ENCODE measurements at places on chromosomes 3 and 15.
A peak's percentile ranks its signal among the peaks of the same experiment; 100 is the strongest.

DNA sequence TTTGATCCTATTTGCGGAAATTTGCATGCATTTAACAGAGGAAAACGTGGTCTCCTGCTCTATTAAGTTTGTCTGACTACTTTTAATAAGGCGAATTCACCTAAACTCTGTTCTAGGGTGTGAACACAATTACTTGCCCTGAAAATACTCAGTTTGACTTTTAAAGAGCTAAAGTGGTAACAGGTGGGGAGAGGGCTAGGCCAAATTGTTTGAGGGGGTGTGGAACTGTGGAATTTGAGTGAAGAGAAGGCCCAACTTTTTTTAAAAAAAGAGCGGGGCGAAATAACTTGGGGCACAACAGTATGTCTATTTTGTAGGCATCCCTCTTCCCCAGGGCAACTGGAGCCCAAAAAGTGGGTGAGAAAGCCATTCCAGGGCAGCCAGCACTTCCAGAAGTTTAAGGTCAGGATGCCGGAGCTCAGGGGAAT lies 580 bp upstream of the FXR1 start:
- no peak for DNase-seq

GRCh38 chr3:133783762-133784161 lies 21.9 kb upstream of the SRPRB start:
- no peak for DNase-seq

GRCh38 chr3:184314363-184314699 lies at the start of gene EIF4G1:
EIF4G1 (plus strand) TSS chr3:184314606; CDS start chr3:184315797, 1,191 bp downstream.
- peak; percentile 88 for DNase-seq

DNA sequence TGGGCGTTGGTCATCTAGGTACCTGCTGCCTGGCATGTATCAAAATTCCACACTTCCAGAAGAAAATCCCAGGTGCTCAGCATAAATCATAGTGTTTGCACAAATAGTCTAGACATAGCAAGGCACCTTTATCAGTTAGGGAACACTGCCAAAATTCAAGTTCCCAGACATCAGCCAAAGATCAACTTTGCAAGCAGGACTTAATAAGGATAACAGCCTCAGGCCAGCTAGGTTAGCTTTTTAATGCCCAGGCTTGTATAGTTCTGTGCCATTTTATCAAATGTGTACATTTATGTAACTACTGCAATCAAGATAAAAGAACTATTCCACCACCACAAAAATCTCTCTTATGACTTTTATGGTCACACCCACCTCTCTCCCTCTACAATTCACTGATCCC lies 30.7 kb downstream of the DZIP3 start:
- no peak for DNase-seq

- DNase-seq: no peak
These were observed 58.1 kb downstream of the SLC6A6 start for GRCh38 chr3:14460342-14461005.

GRCh38 chr3:195524171-195524896 lies 18.8 kb downstream of the PPP1R2 start:
- no peak for DNase-seq

GRCh38 chr3:73243740-73244139 lies 182.3 kb downstream of the EBLN2 start:
- DNase-seq: no peak

- DNase-seq: no peak
These were observed 28.7 kb upstream of the COL6A6 start for GRCh38 chr3:130488288-130488687.

GRCh38 chr3:172286548-172287148 lies 161.6 kb downstream of the GHSR start:
- no peak for DNase-seq

GRCh38 chr3:129173206-129173605 lies 10.5 kb downstream of the CNBP start:
- no peak for DNase-seq

DNA sequence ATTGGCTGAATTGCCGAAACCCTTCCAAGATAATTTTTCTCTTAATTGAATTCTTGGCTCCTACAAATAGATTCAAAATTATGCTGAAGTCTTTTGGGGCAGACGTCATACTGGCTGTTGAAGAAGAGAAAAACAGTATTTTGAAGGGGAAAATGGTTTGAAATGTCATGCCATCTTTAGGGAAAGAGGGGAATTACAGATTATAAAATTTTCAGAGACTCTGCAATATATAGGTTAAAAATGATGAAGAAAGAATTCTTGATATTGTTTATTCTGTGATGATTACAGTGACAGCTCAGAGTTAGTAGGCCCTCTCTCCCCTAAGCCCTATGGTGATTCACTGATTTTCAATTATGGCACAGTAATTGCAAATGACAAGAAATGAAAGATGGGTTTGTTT lies 86.1 kb downstream of the CGNL1 start:
- no peak for DNase-seq

DNA sequence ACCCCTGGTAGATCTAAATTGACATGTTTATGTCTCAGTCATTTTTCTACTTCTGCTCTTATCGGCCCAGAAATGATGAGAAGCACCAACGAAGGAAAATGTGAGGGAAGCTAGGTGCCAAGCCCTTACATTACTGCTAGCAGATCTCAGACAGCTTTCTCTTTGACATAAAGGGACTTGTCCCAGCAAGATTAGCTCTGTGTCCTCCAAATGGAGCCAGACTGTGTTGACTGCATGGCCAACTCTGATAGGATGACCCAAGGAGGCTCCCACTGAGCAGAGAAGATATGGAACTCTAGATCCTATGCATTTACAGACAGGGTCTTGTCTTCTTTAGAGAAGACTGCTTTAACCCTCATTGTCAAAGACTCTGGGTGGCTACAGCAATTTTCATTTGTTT lies 2.8 kb upstream of the MCTP2 start:
- no peak for DNase-seq

DNA sequence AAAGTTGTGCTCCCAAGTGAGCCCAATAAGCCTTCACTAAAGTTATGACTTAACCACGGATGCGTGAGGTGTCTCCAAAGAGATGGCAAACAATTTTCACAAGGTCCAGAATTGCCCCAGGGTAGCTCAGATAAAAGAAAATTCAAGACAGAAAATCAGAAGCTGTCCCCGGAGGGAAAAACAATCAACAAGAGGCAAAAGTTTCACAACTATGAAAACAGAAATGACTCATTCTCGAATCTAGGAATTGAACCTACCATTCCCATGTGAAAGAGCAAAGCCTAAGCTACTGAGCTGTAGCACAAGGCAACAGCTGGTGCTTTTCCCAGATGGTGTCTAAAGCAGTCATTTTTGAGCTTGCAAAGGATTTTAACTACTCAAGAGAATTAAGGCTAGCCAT lies 33.5 kb upstream of the MKRN3 start:
- DNase-seq: no peak

GRCh38 chr3:193210618-193211017 lies 30.4 kb upstream of the PLAAT1 start:
- no peak for DNase-seq

GRCh38 chr15:100353449-100353848 lies 11.7 kb upstream of the ADAMTS17 start:
- DNase-seq: no peak

GRCh38 chr15:92683511-92683834 lies 27.9 kb upstream of the FAM174B start:
- DNase-seq: no peak

DNA sequence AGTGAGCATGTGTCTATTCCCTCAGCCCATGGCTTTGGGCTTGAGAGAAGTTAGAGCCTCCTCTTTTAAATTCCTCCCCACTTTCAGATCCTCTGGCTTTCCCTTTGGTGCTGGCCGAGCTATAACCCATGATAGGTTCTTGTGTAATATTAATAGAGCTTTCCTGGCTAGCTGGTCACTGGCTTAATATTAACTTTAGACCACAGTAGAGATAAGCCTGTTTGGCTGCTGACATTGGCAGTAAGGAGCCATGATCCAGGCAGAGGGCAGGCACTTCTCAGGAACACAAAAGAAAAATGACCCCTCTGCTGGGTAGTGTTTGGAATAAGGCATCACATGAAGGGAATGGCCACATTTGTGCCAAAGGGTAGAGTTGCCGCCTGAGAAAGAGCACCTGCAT lies 65.4 kb upstream of the UMPS start:
- DNase-seq: no peak

DNA sequence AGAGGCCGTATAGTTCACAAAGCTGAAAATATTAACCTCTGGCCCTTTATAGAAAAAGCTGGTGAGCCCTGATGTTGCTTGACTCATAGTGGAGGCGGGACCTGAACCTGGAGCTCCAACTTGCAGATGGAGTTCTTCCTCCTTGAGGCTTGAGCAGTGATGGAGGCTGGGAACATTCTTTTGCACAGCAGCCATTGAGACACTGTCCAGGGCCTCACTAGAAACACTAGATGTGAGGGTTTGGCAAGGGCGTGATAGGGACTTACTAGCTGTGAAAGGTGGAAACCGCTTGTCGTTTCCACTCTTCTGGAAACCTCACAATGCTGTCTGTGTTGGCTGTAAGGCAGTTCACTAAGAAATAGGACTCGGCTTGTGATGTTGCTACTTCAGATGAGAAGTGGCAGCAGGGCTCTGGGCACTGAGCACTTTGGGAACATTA lies 12.5 kb downstream of the SMAD6 start:
- DNase-seq: no peak

- DNase-seq: no peak
These were observed 37.2 kb downstream of the SLC6A6 start for GRCh38 chr3:14439501-14440167.

GRCh38 chr3:1664266-1664665 lies 434.4 kb upstream of the CNTN4 start:
- no peak for DNase-seq

- DNase-seq: no peak
These were observed 44.3 kb downstream of the TRIM69 start for GRCh38 chr15:44780608-44781007.

GRCh38 chr15:62641825-62642224 lies 400.7 kb upstream of the TPM1 start:
- DNase-seq: no peak

DNA sequence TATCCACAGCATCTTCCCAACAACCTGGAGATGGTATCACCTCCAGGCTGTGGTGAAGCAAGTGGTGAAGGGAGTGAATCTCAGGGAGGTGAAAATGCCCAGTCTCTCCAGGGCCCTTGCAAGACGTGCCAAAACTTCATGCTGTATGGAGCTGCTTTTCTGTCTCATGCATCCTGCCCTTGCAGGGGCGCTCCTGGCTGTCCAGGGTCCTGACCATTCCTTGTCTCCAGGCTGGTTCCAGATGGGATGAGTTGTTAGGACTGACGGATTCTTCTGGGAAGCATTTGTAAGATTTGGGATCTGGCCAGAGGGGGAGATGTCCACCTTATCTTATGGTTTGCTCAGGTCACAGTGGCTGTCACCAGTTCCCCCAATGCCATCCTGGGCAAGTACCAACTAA lies 15.8 kb downstream of the TGM4 start:
- DNase-seq: no peak

- DNase-seq: no peak
These were observed 147.3 kb upstream of the CGNL1 start for GRCh38 chr15:57229051-57229450.

DNA sequence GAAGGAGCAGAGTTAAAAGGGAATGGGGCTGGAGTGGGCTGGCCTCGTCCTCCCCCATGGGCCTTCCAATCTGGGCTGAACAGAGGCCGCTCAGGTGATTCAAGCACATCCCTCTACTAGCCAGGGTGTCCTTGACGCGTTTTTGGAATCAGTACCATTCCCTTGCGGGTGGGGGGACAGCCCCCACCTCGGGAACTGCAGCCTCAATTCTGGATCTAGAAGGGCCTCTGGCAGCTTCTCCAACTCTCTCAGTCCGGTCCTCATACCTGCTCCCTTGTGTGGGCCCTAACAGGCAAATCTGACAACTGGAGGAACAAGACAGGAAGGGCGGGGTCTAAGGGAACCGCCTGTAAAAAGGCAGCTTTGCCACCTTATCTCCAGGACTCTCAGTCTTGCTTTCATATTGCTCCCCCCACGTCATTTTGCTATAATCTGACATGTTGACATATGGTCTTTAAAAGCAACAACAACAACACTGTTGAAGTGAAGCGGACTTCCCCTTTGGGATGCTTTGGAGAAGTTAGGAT lies 802 bp upstream of the CHRNB4 start:
- no peak for DNase-seq

GRCh38 chr15:76253691-76254473 lies 57.4 kb downstream of the ETFA start:
- no peak for DNase-seq

DNA sequence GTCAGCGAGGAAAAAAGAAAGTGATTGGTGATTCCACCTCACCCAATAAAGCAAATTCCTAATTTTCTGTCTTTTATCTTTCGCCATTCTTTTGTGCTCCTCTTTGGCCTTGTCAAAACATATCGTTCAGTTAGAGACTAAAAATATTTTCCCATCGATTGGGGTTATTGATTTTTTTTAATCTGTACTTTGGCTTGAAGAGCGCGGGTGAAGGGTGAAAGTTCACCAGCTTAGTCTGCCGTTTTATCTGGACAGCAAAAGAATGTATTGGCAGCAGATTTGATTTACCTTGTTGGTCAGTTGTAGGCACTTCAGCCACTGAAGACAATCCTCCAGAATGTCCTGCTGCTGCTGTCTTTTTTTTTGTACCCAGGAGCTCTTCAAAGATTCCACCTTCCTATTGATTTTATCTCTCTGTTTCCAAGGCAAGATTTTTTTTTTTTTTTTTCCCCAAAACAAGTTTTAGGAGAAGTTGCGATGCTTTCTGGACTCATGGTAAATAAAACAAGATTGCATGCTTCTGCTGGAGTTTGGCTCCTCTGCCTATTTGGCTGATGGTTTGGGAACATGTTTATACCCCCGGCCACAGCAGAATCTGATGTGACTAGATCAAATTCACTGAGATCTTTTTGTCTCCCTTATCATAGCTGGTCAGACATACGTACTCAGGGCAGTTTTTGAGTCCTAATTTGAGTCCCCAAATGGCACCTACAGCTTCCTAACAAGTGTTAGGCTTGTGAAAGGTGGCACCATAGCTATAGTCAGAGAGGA lies 269.3 kb upstream of the ONECUT1 start:
- DNase-seq: no peak

DNA sequence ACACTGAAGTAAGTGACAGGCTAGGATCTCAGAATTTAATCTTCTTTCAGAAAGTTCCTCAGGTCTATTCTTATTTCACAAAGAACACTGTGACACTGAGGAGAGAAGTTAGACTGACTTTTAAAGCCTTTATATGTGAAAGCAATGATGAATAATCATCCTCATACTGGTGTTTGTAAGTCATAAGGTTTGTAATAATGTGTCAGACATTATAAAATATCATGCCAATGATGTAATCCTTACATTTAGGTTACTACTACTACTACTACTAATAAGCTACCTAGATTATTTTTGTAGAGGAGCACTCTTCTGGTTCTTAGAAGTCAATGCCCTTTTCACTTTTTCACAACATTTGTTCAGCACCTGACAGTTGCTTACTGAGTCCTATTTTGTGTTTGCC lies 33.4 kb downstream of the FANCD2OS start:
- DNase-seq: no peak

All from stimulated activated CD8-positive, alpha-beta memory T cell treated with anti-CD3 and anti-CD28 coated beads, Interleukin-12 subunit alpha, Interleukin-12 subunit beta, amount 100 ng/mL, for 1 hour (primary cell).